Right atrium auricular region (tissue), 2 donors: ENCODE measurements at places on chromosomes 3 and 15. TPM values are rescaled to one million over a fixed set of nuclear protein-coding genes. Genes with fewer than 3 reads are reported as not detected.

DNA sequence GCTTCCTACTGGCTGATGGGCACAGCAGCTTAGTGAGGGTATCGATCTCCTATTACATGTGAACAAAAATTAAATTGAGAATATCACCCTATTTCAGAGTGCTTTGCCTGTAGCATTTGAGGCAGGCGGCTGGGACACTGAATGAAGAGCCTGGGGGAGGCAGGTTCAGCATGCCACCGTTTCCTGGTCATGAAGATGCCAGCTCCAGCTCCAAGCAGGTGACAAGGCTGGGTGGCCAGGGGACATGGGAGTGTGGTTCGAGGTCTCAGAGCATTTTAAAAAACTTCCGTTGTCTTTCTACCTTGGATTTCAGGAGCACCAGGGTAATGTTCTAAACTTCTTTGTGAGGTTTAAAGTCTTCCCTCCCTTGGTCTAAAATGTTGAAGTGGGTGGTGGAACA lies 158.2 kb downstream of the RPLP1 start:
- peak; percentile 49 for DNase-seq

DNA sequence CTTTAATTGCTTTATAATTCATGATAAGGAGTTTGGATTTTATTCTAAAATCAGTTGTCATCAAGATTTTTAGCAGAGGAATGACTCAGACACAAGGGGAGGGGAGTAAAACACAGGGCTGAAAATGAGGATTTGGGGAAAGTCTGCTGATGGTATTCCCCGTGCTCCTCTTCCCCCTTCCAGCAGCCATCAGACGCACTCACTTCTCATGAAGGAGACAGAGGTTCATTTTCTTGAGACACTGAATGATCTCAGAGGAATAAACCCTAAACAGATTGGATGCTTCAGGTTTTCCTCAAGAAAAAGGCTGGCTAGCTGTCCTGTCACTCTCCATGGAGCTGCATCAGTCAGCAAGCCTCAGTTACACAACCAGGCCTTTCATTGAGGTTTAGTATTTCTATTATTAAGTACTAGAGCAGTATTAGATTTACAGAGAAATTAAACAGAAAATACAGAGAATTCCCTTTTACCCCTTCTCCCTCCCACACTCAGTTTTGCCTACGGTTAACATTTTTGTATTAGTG lies 166.4 kb downstream of the C3orf70 start:
- DNase-seq = no peak

GRCh38 chr3:162865466-162865865 lies 1368.9 kb downstream of the OTOL1 start:
- DNase-seq = no peak

GRCh38 chr3:142433110-142433509 lies 14.7 kb downstream of the XRN1 start:
- DNase-seq = no peak

DNA sequence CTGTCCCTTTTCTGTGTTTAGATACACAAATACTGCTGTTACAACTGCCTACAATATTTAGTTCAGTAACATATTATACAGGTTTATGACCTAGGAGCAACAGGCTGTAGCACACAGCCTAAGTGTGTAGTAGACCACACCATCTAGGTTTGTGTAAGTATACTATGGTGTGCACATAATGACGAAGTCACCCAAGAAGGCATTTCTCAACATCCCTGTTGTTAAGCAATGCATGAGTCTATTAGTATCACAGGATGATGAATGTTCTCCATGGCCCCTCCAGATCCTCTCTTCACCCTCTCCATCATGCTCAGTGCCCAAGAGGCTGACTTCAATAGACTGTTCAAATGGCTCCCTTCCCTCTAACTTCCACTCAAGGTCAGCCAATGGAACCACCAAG lies 14.6 kb upstream of the SEC62 start:
- DNase-seq = no peak

GRCh38 chr3:167187221-167187620 lies 192.9 kb downstream of the ZBBX start:
- DNase-seq = no peak

GRCh38 chr15:47565949-47566348 lies 151.4 kb upstream of the SEMA6D start:
- no peak for DNase-seq

- no peak for DNase-seq
Measured at GRCh38 chr3:169529013-169529412, 134.5 kb downstream of the MECOM start.

GRCh38 chr3:62172199-62172598 lies 201.2 kb downstream of the FEZF2 start:
- DNase-seq = no peak

- no peak for DNase-seq
Measured at GRCh38 chr15:51195459-51195858, 100.8 kb upstream of the TNFAIP8L3 start.

DNA sequence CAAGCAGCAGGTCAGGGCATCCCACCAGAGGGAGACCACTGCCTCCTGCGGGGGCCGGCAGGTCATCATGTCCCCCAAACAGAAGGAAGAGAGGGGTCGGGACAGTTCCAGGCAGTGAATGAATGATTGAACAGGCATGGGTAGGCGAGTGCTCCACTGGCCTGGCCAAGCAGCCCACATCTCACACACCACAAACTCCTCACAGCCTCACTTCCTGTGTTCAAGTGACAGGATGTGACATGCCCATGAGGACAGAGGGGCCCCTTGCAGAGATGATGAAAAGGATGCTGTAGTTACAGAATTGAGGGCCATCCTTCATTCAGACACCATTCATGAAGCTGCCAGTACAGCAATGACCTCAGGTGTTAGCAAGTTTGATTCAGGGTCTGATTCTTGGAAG lies 3.7 kb downstream of the IQSEC1 start:
- no peak for DNase-seq

DNA sequence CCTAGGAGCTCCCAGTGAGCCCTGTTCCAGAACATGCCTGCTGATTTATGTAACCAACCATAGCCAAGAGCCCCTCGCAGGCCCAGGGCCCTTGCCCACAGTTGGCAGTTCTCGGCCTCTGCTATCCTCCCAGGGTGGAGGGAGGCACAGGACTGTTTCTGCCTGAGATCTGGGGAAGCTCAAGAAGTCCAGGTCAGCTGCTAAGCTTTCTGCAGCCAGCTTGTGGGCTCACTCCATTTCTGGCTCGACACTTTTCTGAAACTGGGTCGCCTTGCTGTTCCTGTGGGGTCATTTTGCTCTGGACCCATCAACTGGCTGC lies 72.5 kb upstream of the HERC1 start:
- no peak for DNase-seq

DNA sequence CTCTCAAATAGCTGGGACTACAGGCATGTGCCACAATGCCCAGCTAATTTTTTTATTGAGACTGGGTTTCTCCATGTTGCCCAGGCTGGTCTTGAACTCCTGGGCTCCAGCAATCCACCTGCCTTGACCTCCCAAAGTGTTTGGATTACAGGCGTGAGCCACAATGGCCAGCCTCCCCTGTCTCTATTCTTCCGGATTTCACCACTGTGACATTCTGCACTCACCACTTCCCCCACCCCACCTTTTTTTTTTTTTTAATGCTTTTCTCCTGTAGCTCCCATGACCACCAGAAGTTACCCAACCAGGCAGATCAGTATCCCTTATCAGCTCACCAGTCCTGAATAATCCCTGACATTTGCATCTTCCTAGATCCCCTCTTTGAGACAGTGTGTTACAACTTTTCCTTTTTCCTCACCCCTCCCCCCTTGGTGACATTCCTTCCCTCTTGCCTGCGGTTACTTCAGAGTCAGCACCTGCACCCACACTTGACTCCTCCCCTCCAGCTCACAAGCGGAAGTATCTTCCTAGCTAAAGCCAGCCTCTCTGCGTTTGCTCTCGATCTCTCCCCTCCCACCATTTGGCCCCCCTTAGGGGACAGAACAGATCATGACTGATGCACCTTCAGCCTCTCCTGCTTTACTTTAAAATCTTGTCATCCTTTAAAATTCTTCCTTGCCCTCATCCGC lies 13.5 kb upstream of the ZNF592 start:
- no peak for DNase-seq

DNA sequence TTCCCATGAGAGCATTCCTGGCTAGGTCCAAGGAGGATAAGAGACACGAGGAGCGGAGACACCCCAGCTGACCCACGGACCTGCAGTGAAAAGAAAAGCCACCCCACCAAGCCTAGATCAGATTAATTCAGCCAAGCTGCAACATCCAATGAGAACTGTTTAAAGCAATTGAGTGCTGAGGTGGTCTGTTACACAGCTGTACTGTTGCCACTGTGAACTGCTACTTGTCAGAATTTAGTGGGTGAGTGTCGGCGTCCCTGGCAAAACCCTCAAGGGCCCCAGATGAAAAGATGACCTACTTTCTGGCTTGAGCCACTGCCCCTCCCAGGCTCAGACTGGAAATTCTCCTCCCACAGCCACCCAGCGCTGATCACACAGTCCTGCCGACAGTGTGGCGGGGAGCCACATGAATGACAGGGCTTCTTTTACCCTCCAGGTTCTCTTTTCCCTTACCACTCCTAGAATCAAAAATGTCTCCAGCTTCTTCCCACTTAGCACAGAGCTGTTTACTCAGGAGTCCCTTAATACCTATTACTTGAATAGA lies 26.4 kb upstream of the KBTBD12 start:
- peak; percentile 69 for DNase-seq

DNA sequence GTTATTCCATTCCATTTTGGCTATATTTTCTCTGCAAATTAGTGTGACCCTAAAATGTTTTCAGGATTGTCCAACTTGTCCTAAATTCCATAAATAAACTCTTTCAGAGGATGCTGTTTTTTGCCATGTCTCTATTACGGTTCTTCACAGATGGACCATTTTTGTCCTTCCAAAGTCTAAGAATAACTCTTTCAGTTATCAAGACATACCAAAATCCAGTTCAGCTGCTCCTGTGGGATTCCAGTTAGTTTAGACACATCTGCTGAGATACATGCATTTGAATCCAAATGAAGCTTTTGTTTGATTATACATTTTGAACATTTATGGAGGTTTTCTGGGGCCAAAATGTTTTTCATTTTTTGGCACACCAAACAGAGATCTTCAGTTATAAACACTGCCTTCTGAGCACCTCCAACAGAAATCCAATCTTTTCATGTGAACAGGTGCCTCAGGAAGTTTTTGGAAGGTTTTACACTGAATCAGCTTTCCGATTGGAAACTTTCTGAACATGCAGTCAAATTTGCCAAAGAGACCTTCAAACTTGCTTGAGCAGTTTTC lies 80.7 kb downstream of the TIGIT start:
- DNase-seq = no peak

DNA sequence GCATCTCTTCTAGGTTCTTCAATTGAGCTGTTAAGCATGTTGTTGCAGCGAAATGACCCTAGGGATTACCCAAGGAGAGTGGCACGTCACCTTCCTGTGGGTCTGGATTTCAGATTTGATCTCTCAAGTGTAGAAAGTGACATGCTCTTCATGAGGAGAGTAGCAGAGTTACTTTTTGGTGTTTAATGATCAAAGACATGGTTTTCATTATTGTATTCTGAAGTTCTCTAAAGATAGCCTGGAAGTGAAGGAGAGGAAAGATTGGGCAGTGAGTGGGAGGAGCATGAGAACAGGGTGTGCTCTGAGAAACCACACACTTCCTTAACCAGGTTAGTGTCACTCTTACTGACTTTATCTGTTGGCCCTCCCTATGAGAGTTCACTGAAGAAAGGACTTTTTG lies 153.6 kb downstream of the AKAP13 start:
- DNase-seq = no peak

- peak; percentile 42 for DNase-seq
Measured at GRCh38 chr3:127170814-127171213, 22.1 kb upstream of the PRR23E start.

DNA sequence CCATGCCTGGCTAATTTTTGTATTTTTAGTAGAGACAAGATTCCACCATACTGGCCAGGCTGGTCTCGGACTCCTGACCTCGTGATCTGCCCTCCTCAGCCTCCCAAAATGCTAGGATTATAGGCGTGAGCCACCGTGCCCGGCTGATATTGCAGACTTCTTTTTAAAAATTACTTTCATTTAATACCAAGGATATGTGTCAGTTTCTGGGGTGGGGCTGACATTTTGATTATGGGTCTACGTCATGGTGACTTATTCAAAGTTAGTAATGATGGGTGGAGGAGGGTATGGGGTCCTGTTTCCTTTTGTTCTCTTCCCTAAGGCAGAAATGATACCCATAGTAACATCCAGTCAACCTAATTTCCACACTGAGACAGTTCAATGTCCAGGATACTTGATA lies 34.7 kb downstream of the GBE1 start:
- no peak for DNase-seq

GRCh38 chr3:52007291-52007690 lies 11.6 kb upstream of the RPL29 start:
- no peak for DNase-seq

DNA sequence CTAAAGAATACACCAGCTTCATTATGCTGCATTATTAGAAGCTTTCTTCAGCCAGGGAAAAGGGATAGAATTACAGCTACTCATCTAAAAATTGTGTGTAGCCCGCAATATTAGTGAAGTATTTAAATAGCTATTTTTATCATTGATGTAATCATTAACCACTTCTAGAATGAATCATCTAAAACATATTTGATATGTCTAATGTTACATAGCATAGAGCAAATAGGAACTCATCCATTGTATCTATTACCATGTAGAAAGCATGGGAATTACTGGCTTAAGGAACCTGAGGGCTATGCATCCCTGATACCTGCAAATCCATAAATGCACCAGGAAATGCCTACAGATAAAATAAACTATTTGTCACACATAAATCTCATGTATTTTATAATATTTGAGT lies 54.5 kb upstream of the VGLL3 start:
- DNase-seq = no peak

- DNase-seq = no peak
Measured at GRCh38 chr3:191353022-191353777, 22.9 kb upstream of the UTS2B start.

GRCh38 chr3:62677926-62678325 lies 197.3 kb downstream of the CADPS start:
- DNase-seq = no peak

DNA sequence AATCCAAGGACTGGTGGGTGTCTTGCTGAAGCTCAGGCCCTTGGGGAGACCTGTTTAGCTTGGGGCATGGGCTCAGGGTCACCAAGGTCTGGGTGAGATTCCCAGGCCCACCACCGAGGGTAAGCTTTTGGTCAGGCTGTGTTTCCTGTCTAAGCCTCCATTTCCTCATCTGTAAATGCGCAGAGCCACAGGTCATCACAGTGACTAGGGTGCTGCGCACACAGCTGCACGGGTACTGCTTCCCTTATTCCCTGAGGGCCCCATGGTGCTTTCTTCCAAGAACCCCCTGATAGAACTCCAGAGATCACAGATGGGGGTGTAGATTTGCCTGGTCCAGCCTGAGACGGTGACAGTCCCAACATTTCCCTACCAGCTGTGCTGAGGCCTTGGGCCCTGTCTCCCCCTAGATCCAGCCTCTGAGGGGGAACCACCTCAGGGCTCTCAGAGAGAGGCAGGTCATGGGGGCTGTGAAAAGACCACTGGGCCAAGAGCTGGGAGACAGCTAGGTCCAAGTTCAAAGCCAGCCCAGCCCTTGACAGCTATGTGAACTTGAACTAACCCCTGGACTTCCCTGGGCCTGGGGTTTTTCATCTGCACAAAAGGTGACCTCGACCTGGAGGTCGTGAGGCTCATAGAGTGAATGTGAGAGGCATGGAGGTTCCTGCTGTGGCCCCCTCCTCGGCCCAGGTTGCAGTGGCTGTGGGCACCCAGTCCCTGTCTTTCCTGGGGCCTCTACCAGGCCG lies 60.7 kb downstream of the SEMA3G start:
- no peak for DNase-seq

PRSS50 gene
- total RNA-seq = not detected

CLDND1 gene
- 138 TPM for total RNA-seq

KLHL6 gene
- 1.4 TPM for total RNA-seq

CIAO2A gene
- total RNA-seq = 73.7 TPM

PARP9 gene
- 14.5 TPM for total RNA-seq

CLSTN2 gene
- 13.6 TPM for total RNA-seq
